ENCODE measurements at places on chromosomes 16 and 17.
A peak's percentile ranks its signal among the peaks of the same experiment; 100 is the strongest.

DNA sequence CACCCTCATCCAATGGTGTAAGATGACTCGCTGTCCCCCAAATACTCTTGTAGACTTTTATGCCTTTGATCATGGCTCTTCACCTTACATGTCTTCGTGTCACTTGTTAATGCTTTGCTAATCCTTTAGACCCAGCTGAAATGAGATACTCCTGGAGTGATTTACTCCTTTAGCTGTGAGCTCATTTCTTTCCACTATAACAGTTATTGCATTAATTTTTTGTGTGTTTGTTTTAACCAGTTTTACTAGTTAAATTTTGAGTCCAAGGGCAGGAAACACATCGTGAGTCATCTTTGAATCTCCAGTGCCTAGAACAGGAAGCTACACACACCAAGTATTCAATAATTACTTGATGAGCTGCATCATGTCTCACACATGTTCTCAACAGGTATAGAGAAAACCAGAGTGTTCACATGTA, 6.5 kb upstream of the CTCF start:
- no peak for DNase-seq

DNA sequence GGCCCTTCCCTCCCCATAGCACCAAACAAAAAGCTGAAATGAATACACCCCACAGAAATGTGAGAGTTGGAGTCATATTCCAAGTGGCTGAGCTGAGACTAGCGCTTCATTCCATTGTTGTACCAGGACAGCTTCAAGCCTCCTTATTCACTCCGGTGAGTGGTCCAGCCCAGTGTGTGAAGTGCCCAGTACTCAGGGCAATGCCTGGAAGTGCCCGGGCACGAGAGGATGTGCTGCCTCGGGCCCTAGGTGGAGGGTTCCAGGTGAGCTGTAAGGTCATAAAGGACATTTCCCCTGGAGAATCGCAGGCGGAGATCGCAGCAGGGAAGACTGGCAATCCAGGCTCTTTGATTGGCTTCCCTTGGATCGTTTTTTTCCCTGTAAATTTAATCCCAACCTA, 5.4 kb upstream of the CYLD start:
- DNase-seq: no peak

- DNase-seq: no peak
Observed at GRCh38 chr17:71067669-71068407, 898.5 kb downstream of the KCNJ2 start.

- no peak for DNase-seq
Observed at GRCh38 chr17:52495646-52496045, 337.1 kb upstream of the CA10 start.

GRCh38 chr17:57010487-57010886, 32.6 kb downstream of the SCPEP1 start:
- no peak for DNase-seq

DNA sequence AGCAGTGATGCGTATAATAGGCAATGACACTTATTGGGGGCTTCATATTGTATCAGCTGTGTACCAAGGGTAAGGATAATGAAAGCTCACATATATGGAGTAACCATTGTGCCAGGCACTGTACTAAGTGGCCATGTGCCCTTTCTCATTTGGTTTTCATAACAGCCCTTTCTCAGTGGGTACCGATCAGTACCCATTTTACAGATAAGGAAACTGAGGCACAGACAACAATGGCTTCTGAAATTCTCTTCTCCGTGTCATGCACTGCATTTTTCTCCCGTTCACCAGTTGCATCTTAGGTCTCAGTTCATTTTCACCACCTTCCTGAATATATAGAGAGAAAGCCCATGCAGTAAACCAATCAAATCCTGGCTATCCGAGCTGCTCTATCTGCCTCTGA, 216.7 kb upstream of the RBFOX1 start:
- DNase-seq: no peak

DNA sequence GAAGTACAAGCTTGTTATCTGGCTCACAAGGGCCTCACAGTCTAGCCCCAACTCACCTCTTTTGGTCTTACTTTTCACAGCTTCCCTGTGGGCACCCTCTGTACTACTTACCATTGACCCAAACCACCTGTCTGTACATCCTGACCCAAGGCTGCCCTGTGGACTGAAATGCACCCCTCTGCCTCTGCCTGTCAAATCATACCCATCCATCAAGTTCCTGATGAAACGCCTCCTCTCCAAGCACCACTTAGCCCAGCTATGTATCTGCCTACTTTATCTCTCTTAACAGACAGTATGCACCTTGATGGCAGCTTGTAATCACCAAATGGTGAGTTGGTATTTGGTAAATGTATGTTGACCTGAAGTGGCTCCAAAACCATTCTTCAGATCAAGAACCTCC, 7.5 kb upstream of the MAP3K14 start:
- no peak for DNase-seq

GRCh38 chr16:74718741-74719610, 18.3 kb upstream of the MLKL start:
- DNase-seq: no peak

- no peak for DNase-seq
Observed at GRCh38 chr17:77361986-77362620, 221.3 kb downstream of the SEC14L1 start.

GRCh38 chr17:45895969-45896785, 1.8 kb downstream of the MAPT start:
- DNase-seq: no peak

DNA sequence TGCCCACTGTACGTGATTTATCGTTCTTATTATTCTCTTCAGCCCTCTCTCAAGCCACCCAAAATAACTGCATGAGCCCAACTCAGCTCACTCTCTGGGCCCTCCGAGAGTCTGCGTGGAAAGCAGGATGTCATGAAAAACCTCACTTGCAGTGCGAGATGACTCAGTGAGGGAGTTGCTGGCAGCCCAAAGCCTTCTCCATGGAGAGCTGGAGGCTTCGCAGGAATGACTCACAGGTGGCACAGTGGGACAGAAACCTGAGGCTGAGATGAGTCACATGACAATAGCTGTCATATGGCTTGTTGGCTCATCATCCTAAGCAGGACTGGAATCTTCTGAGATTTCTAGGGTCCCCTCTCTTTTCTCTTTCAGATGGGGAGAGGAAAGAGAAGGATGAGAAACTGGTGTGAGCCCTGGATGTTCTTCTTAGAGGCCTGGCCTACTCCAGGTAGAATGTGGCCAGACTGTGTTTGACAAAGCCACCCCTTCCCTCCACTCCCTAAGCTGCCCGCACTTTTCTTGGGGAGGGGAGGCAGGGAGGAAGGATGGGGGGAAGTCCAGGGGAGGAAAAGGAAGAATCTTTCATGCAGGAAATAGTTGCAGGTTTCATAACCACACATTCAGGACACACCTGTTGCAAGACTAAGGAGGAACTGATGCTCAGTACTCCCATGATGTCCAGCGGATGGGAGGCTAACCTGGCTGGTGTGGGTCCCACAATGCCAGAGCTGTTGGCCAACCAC, 160.6 kb upstream of the RPL38 start:
- peak; percentile 69 for DNase-seq

DNA sequence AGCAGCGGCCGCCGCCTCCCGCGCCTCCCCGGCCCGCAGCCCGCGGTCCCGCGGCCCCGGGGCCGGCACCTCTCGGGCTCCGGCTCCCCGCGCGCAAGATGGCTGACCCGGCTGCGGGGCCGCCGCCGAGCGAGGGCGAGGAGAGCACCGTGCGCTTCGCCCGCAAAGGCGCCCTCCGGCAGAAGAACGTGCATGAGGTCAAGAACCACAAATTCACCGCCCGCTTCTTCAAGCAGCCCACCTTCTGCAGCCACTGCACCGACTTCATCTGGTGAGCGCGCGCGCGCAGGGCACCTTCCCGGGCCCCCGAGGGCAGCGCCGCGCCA, 258 bp downstream of the PRKCB start:
- DNase-seq: no peak

GRCh38 chr17:14095631-14096030, 26.3 kb downstream of the COX10 start:
- DNase-seq: no peak

GRCh38 chr17:52148969-52149351, 9.6 kb downstream of the CA10 start:
- DNase-seq: peak; percentile 83

- no peak for DNase-seq
Observed at GRCh38 chr17:1111599-1112443, 68.0 kb downstream of the ABR start.

- DNase-seq: no peak
Observed at GRCh38 chr17:53794875-53795274, 27.9 kb upstream of the KIF2B start.

DNA sequence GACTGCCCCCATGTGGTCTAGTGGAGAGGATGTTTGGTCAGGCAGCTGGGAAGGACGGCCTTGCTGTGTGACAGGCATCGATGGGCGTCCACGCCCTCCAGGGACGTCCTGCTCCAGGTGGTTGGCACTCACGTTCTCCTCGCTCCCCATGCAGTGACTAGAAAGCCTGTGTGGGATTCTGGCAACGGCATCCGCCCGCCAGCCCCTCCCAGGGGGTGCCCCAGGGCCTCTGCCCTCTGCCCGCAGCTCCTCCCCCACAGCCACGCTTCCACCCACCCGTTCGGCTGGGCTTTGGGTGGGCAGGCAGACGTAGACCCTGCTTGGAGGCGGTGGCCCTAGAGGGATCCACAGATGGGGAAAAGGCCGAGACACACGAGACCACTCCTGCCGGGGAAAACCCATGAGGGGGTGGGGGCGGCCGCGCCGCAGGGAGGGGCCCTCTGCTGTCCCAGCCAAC, 4.7 kb upstream of the IL17C start:
- no peak for DNase-seq

DNA sequence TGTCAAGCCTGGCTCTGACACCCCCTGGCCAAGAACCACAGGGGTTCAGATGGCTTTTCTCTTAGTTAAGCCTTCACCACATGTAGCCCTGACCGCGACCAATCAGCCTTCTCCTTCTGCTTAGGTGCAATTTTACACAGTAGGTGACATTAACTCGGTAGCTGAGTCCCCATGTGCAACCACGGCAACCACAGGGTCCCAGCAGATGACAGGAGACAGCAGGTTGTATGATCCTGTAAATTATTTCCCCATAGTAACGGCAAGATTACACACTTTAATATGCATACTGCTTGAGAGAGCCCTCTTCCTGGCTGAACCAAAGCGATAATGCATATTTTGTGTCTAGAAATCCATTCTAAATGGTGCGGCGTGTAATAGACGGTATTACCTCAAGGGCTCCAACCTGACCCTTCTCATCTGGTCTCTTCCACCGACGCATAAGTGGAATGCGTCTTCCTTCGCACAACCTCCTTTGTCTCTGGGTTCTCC, 458.7 kb upstream of the ZFHX3 start:
- no peak for DNase-seq

- DNase-seq: no peak
Observed at GRCh38 chr17:30557916-30558685, 80.9 kb downstream of the GOSR1 start.

GRCh38 chr16:51153577-51154031, 2.5 kb upstream of the SALL1 start:
- no peak for DNase-seq

GRCh38 chr17:7262935-7263800, 890 bp upstream of the CLDN7 start:
- no peak for DNase-seq

GRCh38 chr17:46212634-46213435, 19.6 kb upstream of the KANSL1 start:
- no peak for DNase-seq

- DNase-seq: no peak
Observed at GRCh38 chr16:1414532-1415260, at the start of gene UNKL. TSS of gene UNKL (minus strand) at chr16:1414704. CDS start at chr16:1414691, 13 bp downstream.

DNA sequence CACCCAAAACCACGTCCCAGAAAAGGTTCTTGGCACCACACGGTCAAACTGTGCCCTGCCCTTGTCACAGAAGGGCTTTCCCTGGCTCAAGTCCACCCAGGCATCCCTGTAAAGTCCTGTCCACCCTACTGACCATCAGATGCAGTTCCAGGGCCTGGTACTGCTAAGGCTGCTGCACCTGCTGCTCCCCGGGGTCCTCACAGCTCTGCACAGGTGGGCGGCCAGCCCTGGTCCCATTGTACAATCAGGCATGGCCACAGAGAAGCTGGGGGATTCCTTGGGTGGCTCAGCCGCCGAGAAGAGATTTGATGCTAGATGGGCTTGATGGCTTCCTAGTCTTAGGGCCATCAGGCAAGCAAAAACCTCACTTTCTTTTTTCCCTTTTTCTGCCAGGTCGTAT, 15.3 kb downstream of the ABCA3 start:
- DNase-seq: no peak

- no peak for DNase-seq
Observed at GRCh38 chr17:18362698-18363100, 651 bp downstream of the SHMT1 start.

GRCh38 chr17:62618647-62619416, 8.6 kb upstream of the MRC2 start:
- no peak for DNase-seq

DNA sequence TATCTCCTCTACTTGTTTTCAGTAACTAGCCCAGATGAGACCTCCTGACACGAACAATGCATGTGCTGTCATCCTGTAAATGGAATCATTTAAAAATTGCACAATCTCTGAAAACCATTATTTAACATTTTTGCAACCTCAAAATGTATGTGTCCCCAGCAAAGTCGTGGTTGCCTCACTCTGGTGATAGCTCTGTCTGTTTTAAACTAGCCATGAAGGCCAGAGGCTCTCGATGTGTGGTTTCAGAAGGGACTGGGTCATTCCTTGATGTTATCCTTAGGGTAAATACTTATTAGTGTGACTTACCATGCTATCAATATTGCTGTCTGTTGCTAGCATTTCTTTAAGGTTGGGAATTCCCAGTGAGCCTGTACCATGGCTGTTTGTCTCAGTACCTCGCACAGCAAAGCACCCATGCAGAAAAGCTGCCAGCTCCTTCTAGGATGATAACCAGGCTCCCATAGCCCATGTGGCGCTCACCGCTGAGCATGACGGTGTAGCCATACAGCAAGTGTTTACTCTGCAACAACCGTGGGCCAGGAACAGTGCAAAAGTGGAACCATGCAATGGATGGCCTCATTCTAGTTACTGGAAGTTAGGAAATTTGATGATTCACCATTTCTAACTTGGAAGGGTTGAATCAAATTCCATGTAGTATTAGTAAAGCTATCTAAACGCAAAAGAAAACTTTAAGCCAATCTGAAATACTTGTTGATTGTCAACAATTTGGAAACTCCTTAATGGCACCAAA, 2.9 kb upstream of the PGS1 start:
- DNase-seq: no peak

DNA sequence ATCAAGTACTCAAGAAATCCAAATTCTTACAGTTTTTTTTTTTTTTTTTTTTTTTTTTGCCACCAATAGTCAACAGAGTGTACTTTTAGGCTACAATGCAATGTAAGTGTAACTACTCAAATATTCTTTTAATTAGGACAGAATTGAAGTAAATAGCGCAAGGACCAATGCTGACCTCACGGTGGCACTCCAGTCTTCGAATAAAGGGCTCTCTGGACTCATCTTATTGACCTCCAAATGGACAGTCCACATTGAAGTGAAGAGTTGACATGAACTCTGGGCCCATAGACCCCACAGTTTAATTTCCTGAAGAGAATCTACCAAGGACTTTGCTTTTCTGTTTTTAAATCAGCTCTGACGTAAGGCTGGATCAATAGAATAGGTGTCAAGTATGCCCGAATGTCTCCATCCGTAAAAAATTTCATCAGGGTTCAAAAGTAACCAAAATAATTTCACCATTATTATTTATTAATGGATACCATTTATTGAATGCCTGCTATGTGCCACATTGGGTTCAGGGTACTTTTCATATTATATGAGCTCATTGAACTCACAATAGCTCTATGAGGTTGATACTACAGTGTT, 7.3 kb upstream of the DDX52 start:
- no peak for DNase-seq

GRCh38 chr16:82499302-82499701, 127.5 kb upstream of the CDH13 start:
- DNase-seq: no peak

GRCh38 chr17:46812624-46813318, 5.7 kb downstream of the WNT3 start:
- DNase-seq: no peak

- DNase-seq: no peak
Observed at GRCh38 chr17:28350271-28350670, 7.1 kb downstream of the POLDIP2 start.

All from cerebellar nuclear complex (tissue), 1 donor.